Stimulated activated CD8-positive, alpha-beta memory T cell treated with anti-CD3 and anti-CD28 coated beads, Interleukin-7, amount 100 ng/mL, for 24 hours (primary cell): ENCODE measurements at places on chromosomes 11 and 22.

- DNase-seq: no peak
Observed at GRCh38 chr11:499201-500076, 7.6 kb downstream of the RNH1 start.

GRCh38 chr11:36702330-36703054 lies 104.5 kb upstream of the RAG2 start:
- DNase-seq: no peak

DNA sequence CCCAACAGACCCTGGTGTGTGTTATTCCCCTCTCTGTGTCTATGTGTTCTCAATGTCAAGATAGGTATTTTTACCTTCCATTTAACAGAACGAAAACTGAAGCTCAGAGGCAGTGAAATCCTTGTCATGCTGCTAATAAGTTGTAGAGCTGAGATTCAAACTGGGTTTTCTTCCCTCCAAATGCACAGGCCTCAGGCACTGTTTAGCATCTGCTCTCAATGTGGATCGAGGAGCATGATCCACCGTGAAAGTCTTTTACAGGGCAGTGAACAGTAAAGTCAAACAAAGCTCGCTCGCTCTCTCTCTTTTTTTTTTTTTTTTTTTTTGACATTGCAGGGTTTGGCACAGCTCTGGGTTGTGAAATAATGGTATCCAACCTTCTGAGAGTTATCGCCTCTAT lies 401.0 kb upstream of the SYN3 start:
- no peak for DNase-seq

- peak; percentile 90 for DNase-seq
Observed at GRCh38 chr11:62881579-62882430, 1.1 kb downstream of the SLC3A2 start.

DNA sequence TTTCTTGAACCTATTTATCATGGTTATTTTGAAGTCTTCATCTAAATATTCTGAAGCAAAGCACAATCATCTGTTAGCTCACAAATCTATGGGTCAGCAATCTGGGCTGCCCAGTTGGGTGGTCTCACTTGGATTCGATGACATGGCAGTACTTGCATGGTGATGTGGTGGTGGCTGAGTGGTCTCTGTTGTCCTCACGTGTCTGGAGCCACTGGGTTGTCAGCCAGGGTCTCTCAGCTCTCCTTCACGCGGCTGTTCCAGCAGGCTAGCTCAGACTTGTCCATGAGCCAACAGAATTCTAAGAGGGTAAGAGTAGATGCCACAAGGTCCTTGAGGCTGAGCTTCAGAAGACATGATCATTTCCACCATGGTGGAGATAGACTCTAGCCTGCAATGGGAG lies 66.4 kb upstream of the KCNQ1OT1 start:
- DNase-seq: no peak

DNA sequence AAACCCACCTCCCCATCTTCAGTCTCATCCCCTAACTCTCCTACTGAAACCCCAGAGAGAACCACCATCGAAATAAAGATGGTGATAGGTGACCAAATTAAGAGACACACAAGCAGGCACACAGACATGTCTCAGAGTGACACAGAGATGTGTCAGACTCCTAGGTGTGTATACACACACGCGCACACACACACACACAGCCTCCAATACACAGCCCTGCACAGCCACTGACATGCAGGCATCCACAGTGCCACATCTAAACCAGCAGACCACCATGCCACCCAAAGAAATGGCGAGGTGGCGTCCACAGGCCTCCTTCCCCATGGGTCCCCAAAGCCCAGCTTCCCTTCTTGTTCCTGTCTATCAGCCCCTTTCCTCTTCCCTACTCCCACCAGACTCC lies 27.4 kb downstream of the NRXN2 start:
- DNase-seq: no peak

DNA sequence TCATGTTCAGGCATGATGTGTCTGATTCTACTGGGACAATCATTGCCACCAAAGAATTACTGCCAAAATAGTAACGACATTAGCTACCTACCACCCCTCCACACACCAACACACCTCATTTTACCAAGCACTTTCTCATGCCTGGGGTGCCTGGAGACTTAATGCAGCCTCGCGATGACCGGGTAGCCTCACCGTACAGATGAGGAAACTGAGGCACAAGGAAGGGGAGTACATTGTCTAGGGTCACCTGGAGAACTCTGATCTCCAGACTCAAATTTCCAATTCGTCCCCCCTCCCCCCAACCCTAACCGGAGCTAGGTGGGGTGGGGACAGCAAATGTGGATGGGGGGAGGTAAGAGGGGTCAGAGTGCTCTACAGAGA lies 2.7 kb upstream of the RTN4RL2 start:
- no peak for DNase-seq

DNA sequence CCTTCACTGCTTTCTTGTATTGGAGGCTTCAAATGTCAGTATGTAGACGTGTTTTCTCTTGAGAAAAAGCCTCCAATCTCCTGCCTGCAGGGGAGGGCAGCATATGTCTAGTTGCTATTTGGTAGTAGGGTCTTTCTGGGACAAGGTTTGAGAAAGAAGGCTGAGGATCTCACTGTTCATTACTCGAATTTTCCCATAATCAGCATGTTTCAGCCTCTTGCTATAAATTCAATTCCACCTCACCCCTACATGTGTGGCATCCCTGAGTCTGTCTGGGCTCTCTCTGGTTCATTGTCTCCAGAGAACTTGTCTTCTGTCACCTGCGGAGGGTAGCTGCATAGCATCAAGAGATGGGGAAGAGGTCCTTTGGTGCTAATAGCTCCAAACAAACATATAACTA lies 19.5 kb upstream of the CCDC83 start:
- no peak for DNase-seq

GRCh38 chr22:48222742-48223487 lies 1460.5 kb downstream of the TBC1D22A start:
- no peak for DNase-seq

DNA sequence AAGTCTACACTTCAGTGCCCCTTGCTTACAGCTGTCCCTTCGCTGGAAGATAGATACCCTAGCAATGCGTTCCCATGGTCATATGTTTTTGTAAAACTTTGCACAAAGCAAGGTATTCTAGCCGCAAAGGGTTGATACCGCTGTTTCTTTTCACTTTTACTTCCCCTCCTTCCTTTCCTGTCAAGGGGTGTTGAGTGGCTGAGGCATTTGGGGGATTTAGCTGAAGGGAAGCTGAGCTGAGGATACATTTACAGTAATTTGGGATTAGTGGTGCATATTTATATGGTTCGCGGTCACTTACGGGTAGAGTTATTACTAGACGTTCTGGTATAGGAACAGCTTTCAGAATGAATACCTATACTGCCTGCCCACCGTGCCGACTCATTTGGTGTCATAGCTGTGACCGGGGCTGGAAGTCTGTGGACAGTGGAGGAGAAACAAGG lies 86.9 kb upstream of the WNT11 start:
- DNase-seq: no peak

DNA sequence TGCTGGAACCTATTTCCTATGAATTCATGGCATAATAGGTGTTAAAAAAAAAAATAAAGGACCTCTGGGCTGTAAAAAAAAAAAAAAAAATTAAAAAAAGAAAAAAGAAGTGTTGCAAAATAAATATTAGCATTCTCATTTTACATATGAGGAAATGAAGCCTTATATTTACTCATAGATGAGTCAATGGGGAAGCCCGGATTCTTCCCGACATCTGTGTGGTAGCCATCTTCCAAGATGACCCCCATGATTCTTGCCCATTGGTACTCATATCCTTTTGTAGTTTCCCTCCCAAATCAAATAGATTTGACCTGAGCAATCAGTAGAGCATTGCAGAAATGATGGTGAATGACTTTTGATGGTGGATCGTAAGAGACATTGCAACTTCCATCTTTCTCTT lies 3.0 kb upstream of the SWAP70 start:
- DNase-seq: no peak

GRCh38 chr11:69811431-69811830 lies 7.8 kb downstream of the FGF3 start:
- no peak for DNase-seq

DNA sequence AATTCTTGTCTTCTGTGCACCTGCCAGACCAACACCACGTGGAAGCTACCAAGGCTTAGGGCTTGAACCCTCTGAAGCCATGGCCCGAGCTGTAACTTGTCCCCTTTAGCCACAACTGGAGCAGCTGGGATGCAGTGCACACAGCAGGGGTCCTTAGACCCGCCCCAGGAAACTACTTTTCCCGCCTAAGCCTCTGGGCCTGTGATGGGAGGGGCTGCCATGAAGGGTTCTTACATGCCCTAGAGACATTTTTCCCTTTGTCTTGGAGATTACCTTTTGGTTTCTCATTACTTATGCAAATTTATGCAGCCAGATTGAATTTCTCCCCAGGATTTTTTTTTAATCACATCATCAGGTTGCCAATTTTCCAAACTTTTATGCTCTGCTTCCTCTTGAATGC lies 9.7 kb downstream of the PATE3 start:
- no peak for DNase-seq

DNA sequence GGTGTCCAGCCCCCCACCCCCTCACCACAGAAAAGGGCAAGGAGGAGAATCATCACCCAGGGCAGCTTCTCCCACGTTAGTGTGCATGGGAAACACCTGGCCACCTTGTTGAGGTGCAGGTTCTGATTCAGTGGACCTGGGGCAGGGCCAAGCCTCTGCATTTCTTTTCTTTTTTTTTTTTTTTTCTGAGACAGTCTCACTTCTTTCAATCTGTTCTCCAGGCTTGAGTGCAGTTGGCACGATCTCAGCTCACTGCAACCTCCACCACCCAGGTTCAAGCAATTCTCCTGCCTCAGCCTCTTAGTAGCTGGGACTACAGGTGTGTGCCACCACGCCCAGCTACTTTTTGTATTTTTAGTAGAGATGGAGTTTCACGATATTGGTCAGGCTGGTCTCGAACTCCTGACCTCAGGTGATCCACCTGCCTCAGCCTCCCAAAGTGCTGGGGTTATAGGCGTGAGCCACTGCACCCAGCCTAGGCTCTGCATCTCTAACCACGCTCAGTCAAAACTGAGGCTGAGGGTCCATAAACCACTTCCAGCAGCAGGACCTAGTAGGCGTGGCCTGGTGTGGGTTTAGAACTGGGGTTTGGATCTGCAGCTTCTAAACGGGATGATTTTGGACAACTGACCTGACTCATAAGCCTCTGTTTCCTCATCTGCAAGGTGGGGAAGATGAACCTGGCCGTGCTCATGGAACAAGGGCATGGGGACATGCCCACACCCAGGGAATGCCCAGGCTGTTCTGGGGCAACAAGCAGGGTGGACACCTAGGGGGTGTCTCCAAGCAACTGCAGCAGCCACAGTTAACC lies 734 bp downstream of the ZP1 start:
- no peak for DNase-seq

GRCh38 chr11:26994631-26995095 lies 751 bp downstream of the FIBIN start:
- DNase-seq: no peak

DNA sequence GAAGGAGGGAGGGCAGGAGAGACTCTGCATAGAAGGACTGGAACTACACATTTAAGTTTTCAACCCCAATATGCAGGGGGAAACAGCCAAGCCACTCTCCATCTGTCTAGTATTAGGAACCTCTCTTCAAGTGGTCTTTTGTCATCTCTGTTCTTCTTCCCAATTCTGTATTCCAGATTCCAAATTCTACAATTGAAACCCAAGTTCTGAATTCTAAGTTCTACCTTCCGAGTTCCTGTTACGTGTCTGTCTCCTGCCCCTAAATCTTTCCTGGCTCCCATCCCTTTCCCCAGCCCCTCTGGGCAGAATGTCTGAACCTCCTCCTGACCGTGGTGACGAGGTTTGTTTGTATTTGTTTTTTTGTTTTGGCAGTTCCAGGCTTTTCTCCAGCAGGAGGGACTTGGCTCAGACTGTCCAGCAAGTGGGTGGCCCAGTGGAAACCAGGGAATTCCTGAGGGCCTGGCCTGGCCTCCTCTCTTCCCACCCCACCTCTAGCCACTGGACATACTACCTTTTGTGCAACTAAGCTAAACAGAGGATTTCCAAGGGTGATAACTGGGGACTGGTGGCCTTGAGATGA lies 1.6 kb upstream of the THOC5 start:
- no peak for DNase-seq

DNA sequence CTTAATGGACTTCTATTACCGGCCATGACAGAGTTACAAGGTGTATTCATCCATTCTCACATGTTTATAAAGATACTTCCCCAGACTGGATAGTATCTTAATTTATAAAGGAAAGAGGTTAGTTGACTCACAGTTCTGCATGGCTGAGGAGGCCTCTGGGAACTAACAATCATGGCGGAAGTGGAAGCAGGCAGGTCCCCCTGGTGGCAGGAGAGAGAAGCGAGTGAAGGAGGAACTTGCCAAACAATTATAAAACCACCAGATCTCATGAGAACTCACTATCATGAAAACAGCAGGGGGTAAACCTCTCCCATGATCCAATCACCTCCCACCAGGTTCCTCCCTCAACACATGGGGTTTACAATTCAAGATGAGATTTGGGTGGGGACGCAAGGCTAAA lies 170.0 kb upstream of the PDGFD start:
- DNase-seq: no peak

- DNase-seq: no peak
Observed at GRCh38 chr11:62865635-62866034, 15.1 kb upstream of the SLC3A2 start.

DNA sequence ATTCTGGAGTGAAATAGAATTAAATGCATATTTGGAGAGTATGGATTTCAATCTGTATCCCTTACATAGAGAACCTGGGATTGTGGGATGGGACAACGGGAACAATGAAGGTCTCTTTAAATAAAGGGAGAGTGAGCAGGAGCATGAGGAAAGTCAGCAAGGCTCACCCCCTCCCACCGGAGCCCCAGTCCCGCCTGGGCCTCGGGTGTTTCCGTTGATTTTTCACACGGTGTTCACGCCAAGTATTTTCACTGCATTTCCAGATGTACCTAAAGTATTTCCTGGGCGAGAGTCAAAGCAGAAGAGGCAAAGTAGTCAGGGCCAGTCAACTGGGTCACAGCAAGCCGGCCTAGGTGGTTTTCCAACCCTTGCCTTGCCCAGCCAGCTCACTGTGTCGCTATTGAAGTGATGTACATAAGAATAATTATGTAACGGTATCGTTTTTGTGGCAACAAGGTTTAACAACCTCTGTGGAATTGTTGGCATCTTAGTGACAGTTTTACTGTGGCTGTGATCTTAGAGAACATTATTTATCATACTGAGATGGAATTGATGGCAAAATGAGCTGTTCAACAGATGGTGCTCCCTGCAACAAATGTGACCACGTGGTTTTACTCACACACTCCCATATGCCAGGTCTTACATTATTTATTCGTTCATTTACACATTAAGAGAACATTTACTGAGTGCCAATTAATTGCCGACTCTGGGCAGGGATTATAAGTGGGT lies 177.3 kb downstream of the ADAMTS15 start:
- DNase-seq: no peak

GRCh38 chr11:94964934-94965333 lies 8.4 kb downstream of the CWC15 start:
- DNase-seq: no peak
